ENCODE measurements at places on chromosomes 4 and X.
A peak's percentile ranks its signal among the peaks of the same experiment; 100 is the strongest.

DNA sequence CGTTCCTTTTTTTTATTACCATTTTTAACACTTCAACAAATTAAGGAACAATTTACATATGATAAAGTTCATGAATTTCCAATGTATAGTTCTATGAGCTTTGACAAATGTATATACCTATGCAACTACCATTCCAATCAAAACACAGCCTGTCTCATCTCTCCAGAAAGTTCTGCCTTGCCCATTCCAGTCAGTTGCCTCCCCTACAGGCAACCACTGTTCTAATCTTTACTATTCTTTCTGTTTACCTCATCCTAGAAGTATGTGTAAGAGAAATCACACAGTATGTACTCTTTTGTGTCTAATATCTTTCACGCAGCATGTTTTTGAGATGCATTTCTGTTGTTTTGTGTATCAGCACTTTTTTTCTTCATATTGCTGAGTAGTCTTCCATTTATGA is 224.9 kb downstream of the KIT start:
- DNase-seq = no peak

DNA sequence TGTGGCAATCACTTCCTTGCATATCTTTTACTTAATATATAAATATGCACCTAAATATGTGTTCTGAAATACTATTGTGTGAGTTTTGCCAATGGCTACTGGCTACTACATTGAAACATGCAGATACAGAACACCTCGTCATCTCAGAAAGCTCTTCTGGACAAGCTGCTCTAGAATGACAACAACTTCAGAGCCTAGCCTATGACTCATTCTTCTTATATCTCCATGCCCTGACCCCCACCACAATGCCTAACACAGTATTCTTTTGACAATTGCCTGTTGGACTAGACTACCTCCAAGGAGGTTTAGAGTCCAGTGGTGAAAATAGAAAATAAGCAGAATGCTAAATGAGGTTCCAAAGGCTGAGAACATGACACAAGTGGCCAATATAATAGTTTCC is 17.6 kb upstream of the DMP1 start:
- no peak for DNase-seq

DNA sequence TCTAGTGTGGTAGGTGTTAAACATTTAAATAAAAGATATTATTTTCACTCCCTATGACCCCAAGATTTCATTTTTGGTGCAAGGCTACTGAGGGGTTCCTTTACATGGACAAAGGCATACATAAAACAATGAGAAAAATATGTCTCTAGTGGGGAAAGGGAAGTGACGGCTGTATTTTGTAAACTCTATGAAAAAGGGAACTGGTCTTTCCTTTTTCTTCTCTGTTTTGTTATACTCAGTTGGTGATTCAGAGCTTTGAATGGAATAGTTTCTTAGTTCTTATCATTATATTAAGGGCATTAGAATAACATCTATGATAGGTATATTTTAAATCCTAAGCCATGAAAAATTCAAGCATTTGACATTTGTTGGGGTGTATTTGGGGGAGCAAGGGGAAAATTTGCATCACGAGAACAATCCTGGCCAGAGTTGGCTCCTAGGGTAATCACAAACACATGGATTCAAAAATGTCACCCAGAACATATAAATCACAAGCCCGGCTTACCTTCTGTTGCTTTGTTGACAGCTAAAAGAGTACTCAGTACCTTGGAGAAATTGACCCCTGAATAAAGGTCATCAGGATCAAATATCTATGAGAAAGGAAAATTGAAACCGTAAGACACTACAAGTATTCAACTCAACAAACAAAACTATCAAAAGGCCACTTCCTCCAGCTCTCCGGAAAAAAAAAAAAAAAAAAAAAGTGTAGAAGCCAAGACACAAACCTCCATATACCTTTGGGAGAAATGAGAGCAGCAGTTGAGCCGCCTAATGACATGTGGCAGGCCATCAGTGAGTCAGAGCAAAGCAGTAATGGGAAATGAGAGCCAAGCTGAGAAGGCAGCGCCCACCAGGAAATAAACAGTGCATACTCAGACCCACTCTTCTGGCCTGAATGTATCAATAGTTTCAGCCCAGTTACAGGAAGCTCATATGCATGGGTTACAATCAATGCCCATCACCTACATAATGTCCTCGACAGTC is 33.4 kb downstream of the ARHGEF6 start:
- DNase-seq = no peak

GRCh38 chrX:21289232-21289631 is 85.0 kb upstream of the CNKSR2 start:
- DNase-seq = no peak

DNA sequence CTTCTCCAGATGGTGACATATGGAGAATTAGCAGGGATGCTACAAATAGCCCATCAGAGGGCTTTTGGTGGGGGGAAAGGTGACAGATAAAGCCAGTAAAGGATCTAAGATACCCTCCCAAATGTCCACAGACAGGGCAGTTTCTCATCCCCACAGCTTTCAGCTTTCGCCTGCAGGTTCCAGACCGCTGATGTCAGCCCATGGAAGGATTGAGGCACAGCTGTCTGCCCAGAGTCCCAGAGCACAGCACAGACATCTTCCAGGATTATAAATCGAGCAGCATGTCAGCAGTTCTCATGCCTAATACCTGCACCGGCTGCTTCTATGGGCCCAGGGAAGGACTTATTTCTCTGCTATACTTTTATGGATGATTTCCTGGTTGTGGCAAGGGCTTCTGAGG is 96.7 kb upstream of the MXRA5 start:
- DNase-seq = no peak

DNA sequence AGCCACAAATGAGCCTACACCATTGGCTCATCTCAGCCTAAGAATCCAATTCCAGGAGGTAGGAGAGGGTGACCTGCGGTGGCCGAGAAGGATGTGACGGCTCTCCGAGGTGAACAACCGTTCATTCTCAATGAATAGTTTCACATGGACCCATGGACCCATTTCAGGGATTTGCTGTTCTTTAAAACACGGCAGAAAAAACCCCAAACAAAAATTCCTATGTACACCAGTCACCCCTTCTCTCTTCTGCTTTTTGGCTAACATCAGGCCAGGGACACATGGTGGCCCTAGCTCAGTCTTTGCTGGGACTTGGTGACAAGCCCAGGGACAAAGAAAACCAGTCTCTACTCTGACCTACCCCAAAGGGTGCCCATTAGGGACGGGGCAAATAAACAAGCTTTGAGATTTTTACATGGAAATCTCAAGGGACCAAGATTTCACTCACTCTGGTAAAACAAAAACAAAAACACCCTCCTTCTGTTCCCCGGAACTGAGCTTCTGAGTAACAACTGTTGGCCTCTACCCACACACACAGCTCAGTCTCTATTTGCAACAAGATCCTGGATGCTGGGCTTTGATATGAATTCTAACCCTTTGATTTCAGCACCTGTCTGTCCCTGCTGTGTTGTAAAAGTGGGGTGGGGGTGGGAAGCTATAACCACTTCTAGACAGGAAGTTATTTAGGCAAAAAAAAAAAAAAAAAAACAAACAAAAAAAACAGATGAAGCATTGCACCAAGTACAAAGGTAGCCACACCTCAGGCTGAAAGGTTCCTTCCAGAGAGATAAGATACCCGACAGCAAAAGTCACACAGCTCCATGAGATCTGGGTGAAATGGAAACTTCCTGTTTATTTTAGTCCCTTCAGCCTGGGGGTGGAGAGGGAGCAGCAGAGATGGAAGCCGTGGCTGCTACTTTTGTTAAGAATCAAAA is 49.0 kb downstream of the DDX3X start:
- DNase-seq = peak; percentile 56

DNA sequence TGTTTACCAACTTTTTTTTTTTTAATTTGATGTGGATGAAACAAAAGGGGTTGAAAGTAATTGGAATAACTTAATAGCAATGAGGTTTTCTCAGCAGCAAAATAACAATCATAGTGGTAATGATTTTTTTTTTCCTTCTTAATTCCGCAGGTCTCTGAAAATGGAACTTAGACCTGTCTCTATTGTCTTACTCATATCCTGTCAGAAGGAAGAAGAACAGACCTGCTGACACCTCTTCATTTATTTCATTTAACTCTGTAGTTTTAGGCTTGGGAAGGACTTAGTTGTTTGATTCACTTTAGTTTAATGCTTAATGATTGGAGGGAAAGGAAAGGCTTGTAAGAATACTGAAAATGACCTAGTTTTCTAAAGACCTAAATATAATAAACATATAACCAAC is 9.0 kb downstream of the PCDH18 start:
- DNase-seq = no peak

DNA sequence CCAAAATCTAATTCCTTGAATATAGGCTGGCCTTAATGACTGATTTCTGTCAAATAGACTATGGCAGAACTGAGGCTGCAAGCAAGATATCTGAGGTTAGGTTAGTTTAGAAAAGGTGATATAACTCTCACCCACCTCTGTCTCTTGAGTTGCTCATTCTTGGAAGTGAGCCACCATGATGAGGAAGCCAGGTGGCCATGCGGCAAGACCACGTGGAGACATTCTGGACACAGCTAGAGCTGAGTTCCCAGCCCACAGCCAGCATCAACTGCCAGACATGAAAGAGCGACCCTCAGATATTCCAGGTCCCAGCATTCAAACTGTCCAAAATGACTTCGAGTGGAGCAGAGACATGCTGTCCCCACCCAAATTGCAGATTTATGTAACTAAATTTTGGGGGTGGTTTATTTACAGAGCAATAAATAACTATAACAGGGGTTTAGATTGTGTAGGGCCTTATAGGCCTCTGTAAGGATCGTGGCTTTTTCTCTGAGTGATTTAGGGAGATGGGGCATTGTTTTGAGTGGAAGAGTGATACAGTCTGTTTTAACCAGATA is 33.7 kb downstream of the USP53 start:
- DNase-seq = no peak

DNA sequence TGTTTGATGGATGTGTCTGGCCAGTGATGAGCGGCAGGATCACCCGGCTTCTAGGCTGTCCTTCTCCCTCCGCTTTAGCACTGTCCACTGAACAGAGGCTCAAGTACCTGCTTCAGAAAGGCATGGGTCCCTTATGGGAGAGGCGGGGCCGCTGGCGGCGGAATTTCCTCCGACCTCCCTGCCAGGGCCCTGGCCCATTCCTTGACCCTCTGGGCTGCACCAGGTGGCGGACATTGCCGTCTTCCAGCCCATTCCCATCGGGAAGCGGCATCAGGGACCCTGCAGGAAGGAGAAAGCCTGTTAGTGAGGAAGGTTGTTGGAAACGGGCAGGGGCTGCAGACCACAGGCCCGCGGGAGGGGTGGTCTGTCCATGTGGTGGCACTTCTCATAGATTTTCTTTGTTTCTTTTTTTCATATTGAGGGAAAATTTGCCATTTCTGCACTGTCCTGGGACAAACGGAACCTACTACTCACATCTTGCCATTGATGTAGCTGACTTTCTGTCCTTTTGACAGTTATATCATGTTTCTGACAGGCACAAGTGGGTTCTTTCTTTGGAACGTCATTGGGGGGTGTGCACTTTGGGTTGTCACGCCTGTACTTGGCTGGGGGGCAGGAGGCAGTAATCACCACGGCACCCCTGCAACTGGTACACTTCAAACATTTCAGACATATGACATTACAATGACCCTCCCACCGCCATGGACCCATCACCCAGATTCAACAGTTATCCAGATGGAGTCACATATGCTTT is 6.1 kb downstream of the APLN start:
- no peak for DNase-seq

DNA sequence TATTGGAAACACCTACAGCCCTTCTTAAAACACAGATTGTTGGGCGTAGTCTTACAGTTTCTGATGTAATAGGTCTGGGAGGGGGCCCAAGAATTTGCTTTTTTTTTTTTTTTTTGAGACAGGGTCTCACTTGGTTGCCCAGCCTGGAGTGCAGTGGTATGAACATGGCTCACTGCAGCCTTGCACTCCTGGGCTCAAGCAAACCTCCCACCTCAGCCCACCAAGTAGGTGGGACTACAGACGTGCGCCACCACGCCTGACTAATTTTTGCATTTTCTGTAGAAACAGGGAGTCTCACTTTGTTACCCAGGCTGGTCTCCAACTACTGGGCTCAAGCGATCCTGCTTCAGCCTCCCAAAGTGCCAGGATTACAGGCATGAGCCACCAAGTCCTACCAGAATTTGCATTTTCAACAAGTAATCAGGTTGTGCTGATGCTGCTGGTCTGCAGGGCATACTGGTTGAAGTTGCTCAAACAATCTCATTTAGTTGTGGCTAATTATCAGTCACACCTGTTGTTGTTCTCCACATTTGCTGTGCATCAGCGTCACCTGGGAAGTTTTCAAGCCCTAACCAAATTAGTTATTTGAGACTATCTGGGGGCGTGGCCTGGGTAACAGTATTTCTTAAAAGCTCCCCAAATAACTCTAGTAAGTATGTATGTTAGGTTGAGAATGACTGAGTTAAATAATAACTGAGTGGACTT is 14.0 kb downstream of the TMEM154 start:
- DNase-seq = no peak

DNA sequence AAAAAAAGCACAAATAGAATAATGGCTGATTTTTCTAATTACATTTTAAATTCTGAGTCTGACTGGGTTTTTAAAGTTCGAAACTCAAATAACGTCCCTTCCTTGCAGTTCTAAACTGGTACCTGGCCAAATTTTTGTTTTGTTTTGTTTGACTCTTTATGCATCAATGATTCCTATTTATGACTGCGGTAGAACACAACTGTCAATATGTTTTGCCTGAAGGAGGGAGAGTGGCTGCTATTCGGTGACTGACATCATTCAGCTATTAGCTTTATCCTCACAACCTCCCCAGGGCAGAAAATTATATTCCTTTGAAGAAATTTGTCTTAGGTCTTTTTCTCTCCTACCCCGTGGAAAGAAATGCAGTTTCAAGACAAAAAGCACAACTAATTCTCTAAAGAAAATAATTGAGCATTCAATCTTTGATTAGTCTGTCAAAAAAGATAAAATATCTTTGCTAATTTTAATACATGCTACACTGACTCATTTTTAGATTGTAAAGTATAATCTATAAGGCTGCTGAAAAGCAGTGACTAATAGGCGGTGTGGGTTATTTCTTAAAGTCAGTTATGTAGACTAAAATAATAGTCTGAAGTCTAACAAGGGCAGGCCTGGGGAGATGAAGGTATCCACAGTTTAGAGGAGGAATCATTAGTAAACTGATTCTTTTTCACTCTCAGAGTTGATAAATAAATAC is 61.9 kb downstream of the TMEM150C start:
- DNase-seq = no peak

GRCh38 chr4:110364911-110365520 is 110.9 kb upstream of the ENPEP start:
- DNase-seq = peak; percentile 16

- no peak for DNase-seq
Observed at GRCh38 chr4:73788411-73788810, 48.0 kb downstream of the CXCL8 start.

- no peak for DNase-seq
Observed at GRCh38 chr4:589219-589963, 13.3 kb upstream of the TMEM271 start.

DNA sequence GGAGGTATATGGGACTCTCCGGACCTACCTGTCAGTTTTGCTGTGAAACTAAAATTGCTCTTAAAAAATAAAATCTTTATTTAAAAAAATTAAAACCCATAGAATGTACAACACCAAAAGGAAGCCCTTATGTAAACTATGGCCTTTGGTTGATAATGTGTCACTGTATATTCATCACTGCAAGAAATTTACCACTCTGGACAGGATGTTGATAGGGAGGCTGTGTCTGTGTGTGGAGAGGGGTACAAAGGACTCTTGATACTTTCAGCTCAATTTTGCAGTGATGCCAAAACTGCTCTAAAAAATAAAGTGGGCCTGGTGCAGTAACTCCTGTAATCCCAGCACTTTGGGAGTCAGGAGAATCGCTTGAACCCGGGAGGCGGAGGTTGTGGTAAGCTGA is 2.9 kb upstream of the ZMYM3 start:
- no peak for DNase-seq

- DNase-seq = peak; percentile 52
Observed at GRCh38 chr4:2243681-2244380, 1.9 kb upstream of the HAUS3 start.
